Brain (organoid and tissue), 16 donors: ENCODE measurements at places on chromosomes 5 and 9.

GRCh38 chr5:130868186-130868840, 296.7 kb downstream of the HINT1 start:
- DNase-seq = no peak

DNA sequence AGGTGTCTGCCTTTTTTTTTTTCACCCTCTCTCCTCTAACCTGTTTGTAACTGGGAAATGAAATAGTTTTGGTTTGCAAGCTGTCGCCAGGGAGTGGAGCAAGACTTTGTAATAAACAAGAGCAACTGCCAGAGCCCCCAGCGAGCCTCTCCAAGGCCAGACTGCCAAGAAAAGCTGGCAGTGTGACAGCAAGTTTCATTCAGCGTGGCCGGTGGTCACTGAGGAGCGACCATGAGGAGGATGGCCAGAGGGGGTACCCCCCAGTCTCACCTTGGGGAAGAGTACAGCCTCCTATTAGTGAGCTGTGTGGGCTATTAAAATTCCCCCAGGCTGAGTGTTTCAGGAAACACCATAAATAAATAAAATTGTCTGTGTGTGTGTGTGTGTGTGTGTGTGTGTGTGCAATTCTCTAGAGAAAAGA, 49.9 kb downstream of the ZFAND5 start:
- DNase-seq = peak; percentile 69

DNA sequence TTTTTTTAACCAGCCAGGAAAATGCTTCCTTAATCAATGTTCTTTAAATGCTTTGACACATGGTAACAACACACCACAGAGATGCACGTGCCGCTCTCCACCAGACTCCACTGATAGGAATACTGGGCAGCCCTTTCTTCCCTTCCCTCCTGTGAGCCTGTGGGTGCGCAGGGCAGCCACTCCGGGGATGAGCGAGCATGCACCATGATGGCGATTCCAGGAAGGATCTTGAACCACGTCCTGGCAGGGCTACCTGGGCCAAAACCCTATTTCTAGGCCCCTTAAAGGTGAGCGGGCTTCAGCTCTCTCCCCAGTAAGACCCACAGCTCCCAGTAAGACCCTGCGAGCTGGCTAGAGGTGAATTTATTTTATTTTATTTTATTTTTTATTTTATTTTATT, 128.2 kb downstream of the MVB12B start:
- no peak for DNase-seq

DNA sequence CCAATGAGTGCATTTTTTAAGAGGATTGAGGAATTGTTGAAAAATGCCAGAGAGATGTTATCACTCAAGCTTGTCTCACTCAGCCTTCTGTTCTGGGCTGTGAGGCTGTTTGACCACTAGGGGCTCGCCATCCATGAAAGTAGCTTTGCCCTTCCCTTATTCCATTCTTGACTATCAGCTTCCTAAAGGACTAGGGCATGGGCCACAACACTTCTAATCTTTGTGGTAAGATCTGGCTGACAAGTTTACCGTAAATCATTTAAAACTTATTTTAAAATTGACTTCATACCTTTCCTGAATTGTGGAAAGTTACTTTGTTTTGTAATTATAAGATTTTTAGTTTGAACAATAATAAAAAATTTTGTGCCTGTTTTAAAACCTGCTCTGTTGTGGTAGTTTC, 49.5 kb downstream of the TJP2 start:
- no peak for DNase-seq

GRCh38 chr9:17789316-17789715, 210.4 kb downstream of the SH3GL2 start:
- DNase-seq = no peak

- DNase-seq = no peak
Observed at GRCh38 chr5:112411903-112412302, 7.2 kb downstream of the EPB41L4A start.

- no peak for DNase-seq
Observed at GRCh38 chr5:1197876-1198666, 3.3 kb upstream of the SLC6A19 start.

- no peak for DNase-seq
Observed at GRCh38 chr5:58760222-58760621, 177.3 kb downstream of the RAB3C start.
